IPS-NIHi11 (cell line): ENCODE measurements at places on chromosomes 2 and 18.

- DNase-seq, result no peak
Measured at GRCh38 chr2:217061916-217062505, 202.1 kb upstream of the TNP1 start.

- no peak for DNase-seq
Measured at GRCh38 chr2:138676619-138677021, 103.6 kb downstream of the NXPH2 start.

- no peak for DNase-seq
Measured at GRCh38 chr18:49878567-49879270, 65.4 kb upstream of the ACAA2 start.

DNA sequence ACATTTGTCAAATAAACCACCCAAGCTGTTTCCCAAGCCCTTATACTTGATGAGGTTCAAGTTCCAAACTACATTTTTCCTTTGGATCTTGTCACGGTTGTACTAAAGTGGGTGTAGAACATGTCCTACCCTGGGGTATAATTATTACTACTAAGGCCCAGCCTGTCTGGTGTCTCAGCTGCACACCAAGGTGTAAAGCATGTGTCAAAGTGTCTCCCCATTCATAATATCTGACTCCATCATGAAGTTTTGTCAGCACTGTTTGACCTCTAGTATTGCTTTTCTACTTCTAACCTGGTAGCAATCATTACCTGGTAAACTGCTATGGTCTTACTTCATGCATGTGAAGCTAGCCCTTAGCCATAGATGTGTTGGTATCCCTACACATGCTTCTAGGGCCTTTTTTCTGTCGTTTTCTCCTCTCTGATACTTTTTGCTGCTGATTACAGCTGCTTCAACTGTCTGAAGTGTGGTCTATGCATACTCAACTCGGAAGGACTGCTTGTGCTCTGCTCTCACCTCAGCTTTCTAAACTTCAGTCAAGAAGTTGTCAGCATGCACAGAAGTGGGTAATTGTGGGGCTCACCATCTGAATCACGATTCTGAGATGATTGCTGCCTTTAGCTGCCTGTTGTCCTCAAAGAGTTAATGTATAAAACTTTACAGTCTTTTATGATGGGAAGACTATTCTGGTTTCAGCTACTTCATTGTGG, 445.7 kb upstream of the TRIB2 start:
- DNase-seq, result no peak

DNA sequence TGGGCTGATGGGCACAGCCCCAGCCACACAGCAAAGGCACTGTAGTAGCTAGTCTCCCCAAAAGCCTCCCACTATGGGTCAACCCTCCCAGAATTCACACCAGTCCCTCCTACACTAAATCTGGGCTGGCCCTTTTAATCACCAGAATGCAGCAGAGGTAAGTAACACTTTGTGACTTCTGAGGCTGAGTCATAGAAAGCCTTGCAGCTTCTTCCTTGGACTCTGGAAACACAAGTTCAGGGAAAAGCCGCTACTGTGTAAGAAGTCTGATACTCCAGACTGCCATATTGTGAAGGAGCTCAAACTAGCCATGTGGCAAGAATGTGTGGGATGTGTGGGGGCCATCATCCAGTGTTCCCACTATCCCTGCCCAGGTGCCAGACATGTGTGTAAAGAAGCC, 19.0 kb upstream of the SIX2 start:
- no peak for DNase-seq

GRCh38 chr2:199136242-199136641, 321.5 kb downstream of the SATB2 start:
- no peak for DNase-seq

- DNase-seq, result no peak
Measured at GRCh38 chr2:11156396-11157075, 1.3 kb downstream of the SLC66A3 start.

GRCh38 chr2:6074089-6074643, 382.0 kb downstream of the SOX11 start:
- no peak for DNase-seq

GRCh38 chr2:26668856-26669750, 23.4 kb upstream of the KCNK3 start:
- no peak for DNase-seq

DNA sequence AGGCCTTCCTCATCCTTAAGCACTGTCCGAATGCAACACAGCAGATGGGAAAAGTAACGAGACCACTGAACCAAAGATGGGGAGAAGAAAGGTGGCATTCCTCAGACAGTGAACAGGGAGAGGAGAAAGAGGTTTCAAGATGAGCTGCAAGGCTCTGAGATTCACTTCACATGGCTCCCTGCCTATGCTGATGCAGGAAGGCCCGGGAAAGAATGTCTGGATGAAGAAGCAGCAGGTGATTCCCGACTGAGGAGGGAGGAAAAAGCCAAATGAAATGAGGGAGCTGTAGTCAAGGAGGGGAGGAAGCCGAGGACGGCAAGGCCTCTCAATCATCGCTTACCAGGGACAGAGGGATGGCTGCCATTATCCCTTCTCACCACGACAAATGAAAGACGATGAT, 98.5 kb upstream of the BOD1L2 start:
- DNase-seq, result no peak

GRCh38 chr2:105800953-105801635, 56.4 kb downstream of the NCK2 start:
- no peak for DNase-seq

DNA sequence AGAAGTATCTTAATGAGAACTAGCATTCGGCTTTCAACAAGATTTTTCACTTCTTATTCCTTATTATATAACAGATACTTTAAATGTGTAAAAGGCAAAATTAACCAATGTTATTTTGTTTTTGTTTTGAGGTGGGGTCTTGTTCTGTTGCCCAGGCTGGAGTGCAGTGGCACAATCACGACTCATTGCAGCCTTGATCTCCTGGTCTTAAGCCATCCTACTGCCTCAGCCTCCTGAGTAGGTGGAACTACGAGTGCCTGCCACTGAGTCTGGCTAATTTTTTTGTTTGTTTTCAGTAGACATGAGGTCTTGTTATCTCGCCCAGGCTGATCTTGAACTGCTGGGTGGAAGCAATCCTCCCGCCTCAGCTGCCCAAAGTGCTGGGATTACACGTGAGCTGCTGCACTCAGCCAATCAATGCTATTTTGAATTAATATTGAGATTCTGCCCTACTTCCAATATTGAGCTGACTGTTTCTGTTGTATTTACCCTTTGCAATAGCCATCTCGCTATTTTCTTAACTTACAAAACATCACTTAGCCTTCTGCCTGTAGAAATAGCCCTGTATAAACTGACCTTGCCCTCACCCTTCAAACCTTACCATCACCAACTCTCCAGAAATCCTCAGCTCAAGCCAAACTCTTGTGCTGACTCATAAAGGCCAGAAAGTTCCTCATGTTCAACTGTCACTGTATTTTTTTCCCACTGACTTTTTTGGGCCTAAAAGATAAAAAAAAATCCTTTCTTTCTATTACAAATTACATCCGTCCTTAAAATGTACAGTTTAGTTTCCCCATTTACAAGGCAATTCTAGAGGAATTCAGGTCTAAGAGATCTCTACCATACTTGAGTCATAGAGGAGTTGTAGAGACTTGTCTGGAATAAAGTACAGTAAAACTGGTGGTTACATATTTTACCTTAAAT, 94.3 kb downstream of the OLA1 start:
- no peak for DNase-seq

- DNase-seq, result no peak
Measured at GRCh38 chr2:11161747-11162146, 6.5 kb downstream of the SLC66A3 start.

DNA sequence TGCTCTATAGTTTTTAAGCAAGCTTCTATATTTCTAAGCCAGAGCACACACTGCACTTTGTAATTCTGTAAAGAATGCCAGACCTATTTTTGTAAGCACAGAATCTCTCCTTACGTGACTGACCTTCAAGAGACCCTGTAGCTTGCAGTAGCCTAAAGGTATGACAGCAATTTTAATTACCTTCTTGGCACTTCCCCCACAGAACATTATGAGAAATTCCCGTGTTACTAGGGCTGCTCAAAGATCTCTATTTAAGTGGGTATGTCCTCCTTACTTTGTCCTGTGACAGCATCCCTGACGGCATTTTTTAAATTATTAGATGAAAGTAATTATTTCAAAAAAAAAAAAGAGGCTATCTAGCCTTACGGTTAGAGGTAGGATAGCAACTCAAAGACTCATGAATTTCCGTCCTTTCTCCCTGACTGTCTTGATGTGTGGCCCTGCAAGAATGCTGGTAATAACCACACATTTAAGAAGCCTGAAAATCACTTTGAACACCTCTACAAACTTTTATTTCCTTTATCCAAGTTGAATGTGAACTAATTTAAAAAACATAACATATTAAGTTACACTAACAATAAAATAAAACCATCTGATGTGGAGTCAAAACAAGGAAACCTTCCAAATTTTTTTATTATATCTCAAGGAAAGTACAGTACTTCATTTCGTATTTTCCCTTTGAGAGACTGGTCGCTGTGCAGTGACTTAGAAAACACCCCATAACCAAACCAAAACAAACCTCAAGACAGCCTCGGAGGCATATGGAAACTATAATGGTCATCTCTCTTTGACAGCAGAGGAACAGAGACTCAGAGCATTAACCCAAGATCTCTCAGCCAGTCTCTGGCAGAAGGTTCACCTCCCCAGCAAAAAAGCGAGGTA, 54.9 kb downstream of the THUMPD2 start:
- no peak for DNase-seq
